ENCODE measurements at places on chromosomes 6 and 20. TPM values are rescaled to one million over a fixed set of nuclear protein-coding genes. Genes with fewer than 3 reads are reported as not detected.
A peak's percentile ranks its signal among the peaks of the same experiment; 100 is the strongest.

The SAMD3 gene
- total RNA-seq = 1.6 TPM

DNA sequence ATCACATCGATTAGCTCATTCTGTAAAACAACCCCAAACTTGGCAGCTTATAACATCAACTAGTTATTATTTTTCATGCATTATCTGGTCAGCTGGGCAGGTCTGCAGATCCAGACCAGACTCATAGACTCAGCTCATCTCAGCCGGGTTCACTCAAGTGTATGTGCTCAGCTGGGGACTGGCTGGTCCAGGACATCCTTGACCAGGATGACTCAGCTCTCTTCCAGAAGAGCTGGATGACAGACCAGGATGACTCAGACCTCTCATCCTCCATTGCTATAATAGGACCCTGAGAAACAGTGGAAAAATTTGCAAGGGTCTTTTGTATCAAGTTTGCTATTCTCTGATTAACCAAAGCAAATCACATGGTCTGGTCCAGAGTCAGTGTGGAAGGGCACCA lies 312.5 kb upstream of the PLCB4 start:
- no peak for DNase-seq

GRCh38 chr6:84428300-84428907 lies 201.0 kb upstream of the CEP162 start:
- DNase-seq = peak; percentile 63

- no peak for DNase-seq
Measured at GRCh38 chr6:90083891-90084290, 189.6 kb downstream of the GJA10 start.

DNA sequence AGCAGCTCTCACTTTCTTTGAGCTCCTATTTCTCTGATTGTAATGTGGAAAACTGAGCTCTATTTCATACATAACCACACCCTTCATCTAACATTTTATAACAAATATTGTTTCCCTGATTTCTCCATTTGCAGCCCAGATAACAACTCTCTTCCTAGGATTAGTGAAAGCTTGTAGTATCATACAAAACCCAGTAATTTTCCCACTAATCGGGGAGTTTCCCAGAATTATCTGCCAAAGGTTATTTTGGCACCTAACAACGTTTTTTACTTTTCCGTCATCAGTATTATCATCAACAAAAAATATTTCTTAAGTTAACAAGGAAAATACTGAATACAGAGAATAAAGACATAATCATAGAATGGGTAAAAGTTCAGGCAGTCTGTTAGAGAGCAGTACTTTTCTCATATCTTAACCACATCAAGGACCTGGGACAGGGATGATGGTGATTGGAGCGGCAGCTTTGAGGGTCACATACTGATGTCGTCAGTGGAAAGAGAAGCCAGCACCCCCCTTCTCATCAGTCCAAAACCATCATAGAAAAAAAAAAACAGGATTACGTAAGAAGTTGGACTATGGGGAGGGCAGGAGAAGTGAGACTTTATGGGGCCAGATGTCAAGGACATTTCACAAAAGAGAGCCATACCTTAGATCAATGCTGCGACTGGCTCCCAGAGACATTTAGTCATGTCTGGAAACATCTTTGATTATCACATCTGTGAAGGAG lies 166.1 kb upstream of the TNFAIP3 start:
- DNase-seq = no peak

DNA sequence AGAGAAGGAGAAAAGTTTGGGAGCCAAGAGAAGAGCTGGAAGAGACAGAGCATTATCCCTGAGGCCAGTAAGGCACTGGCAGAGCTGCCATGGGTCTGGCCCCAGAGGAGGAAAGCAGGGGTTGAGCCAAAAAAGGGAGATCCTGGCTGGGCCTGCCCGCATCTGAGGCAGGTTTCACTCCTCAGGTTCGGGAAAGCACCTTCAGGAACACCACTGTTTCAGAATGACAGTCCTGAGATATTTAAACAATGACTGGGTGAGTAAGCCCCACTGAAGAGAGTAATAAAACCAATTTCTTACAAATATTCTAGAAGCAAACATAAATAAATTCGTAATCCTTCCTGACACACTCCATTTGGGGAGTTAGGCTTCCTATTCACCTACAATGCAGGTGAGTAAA lies 152.2 kb downstream of the BACH2 start:
- no peak for DNase-seq

- DNase-seq = no peak
Measured at GRCh38 chr6:134230087-134230700, 87.7 kb downstream of the SGK1 start.

DNA sequence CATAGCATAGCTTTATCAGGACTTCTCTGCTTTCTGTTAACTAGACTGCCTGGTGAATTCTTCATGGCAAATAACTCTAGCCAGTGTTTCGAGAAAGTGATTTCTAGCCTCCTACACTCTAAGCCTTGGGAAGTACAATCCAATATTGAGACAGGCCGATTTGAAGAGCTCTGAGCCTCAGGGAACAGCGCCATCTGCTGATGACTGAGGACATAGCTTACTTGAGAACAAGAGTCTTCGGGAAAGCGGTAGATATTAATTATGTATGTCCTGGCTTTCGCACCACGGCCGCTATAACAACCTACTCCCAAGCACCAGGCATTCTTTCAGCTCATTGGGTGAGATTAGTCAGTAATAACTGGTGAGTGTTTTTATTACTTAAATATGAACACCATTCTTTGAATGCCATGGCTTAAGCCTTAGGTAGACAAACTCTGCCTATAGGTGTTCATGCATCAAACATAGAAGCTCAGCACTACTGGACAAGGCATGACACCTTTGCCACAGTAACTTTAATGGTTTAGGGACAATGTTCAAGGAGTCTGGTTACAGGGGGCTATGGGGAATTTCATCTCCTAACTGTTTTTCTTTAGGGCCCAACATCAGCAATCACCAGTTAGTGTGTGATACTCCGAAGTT lies 518.6 kb downstream of the BMP2 start:
- peak; percentile 84 for DNase-seq
